ENCODE measurements at places on chromosomes 6 and 20.

- no peak for DNase-seq
These were observed 323.1 kb downstream of the TPBG start for GRCh38 chr6:82686719-82687118.

DNA sequence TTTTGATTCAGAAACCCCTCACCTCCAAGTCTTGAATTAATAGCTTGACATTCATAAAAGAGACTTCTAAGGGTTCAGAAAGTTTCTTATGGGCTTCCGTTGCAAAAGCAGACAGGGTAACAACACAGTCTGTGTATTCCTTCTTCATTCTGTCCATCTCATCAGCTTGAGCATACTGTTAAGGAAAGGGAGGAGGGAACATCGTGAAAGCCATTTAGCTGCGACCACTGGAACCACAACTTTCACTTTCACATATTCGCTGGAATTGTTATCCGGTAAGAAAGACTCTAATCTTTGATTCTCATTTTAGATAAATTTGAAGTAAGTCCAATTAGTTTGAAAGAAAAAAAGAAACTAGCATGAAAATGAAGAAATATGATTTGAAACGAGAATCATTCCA lies 174.4 kb downstream of the SYNE1 start:
- no peak for DNase-seq

- DNase-seq, result no peak
These were observed 41.2 kb downstream of the NR2E1 start for GRCh38 chr6:108207013-108207412.

DNA sequence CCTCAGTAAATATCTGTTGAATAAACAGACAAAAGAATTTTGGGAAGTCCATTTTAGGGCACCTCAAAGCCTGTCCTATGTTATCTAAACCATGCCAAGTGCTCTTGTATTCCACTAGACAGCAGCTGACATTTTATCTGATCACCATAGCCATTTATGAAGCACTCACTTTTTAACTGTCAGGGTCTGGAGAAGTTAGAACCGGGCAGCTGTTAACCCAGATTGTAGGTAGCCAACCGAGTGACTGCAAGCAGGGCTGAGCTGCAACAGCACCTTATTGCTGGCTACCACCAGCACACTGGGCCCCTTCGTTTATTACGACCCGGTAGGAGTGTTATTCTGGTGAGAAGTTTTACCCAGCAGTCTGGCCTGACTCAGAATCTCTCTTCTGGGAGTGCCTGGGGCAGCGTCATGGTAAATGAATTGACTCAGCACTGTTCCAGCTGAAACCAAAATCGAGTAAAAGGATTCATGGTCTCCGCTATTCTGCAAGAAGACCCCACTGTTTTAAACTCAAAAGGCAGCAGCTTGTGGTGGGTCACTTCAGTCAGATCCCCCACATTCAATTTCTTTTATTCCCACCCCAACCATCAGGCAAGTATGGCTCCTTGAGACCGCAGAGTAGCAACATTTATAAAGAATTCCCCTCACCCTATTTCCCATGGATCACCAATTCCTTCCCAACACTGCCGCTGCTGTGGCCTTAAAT lies 1.7 kb downstream of the UBE2V1 start:
- no peak for DNase-seq

DNA sequence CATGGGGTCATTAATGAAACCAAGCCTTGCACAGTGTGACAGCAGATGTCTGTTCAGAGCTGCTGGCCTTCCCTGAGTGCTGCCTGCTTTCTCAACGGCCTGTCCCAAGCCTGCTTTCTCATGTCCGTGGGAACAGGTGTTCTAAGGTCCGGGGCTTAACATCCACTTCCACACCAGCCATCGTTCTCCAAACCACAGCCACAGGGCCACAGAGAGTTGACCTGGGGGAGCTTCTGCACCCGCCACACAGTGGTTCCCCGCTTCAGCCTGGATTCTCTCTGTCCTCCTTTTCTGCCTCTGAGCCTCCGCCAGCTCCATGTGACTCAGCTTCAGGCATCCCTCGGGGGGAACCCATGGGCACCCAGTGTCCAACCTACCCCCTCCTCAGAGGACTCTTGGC lies 26.9 kb upstream of the PPP1R3G start:
- DNase-seq, result no peak

- no peak for DNase-seq
These were observed 241.5 kb downstream of the NRN1 start for GRCh38 chr6:5765141-5765760.

DNA sequence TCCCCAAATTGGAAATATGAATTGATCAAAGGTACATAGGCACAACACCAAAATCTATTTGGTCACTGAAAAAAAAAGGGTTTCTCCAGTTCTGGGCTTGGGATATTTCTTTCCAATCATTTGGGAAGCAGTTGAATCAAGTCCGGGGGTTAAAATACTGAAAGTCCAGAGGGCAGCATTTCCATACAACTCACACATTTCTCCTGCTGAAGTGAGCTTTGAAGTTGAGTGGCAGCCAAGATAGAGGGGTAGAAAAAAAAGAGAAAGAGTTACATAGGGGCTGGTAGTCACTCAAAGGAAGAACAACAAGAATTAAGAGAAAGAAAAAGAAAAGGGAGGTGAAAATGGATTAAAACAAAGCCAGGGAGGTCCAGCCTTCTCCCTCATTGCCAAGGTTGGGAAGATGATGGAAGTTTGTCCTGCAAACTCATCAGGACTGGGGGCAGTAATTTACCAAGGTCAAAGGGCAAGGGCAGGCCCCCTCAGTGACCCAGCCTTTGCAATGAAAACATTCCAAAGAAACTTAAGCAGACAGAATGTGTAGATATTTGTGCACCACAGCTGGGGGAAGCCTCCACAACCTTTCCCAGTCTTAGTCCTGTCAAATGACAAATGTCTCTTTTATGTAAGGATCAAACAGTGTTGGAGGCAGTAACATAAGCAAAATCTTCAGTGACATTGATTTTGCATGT lies 525.3 kb upstream of the JARID2 start:
- no peak for DNase-seq

DNA sequence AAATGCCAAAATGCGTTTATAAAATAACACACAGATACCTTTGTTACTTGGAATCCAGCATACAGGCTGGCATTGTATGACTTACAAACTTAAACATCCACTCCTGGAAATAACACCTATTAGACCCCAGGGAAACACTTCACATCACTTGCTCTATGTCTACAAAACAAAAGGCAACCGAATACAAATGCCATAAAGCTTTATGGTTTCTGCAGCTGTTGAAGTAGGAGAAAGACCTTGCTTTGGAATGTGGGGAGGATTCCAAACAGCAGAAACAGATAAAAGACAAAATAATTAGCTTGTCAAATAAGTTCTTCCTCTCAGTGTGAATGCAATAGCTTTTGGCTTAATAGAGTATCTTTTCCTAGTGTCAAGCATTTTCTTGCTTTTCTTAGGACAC lies 9.8 kb upstream of the AMD1 start:
- DNase-seq, result no peak

DNA sequence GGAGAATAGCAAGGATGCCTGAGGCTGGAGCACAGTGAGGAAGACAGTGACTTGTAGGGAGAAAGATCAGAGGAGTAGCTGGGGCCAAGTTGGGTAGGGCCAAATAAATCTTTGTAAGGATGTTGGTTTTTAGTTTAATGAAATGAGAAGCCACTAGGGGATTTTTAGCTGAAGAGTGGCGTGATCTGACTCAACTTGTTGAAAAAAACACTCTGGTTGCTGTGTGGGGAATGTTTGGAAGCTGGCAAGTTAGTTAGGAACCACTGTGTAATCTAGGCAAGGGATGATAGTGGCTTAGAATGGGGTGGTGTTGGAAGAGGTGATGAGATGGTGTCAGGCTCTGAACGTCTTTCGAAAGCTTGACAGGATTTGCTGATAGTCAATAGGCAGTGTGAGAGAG lies 176.1 kb upstream of the HDDC2 start:
- DNase-seq, result no peak

- no peak for DNase-seq
These were observed 63.5 kb downstream of the LRFN2 start for GRCh38 chr6:40523505-40524172.

DNA sequence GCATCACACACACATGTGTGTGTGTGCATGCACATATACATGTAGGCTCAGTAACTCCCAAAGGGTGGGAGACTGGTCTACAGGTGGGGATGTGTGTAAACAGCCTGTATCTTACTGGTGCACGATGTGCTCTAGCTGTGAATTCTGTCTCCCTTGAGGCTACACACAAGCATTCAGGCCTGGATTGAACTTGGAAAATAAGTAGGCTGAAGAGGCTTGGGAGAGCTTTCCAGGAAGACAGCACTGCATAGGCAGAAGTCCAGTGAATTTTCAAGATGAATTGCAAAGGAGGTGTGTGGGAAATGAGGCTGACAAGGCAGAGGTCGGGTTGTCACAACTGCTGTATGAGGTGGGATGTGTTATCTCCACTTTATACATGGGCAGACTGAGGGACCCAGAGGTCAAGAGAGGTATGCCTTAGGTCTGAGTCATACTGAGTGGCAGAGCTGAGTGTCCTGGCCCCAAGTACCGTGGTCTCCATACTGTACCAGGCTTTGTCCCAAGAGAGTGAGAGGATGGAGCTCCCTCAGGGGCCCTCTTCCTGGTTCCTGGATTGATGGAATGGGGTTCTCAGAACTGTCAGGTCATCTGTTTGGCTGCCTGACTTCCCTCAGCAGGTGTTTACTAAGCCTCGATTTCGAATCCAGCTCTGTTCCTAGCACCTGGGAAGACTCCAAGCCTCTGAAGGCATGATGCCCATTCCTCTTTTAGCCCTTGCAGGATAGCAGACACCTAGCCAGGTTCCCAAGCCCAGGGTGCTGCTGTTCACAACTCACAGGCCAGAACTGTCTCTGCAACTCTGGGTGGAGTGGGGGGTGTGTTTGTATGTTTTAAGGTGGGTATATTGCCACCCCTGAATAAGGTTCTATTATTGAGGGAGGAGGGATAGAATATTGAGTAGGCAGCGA lies 14.4 kb downstream of the SNPH start:
- DNase-seq, result no peak

GRCh38 chr6:111589366-111589765 lies 16.3 kb downstream of the TRAF3IP2 start:
- DNase-seq, result no peak

DNA sequence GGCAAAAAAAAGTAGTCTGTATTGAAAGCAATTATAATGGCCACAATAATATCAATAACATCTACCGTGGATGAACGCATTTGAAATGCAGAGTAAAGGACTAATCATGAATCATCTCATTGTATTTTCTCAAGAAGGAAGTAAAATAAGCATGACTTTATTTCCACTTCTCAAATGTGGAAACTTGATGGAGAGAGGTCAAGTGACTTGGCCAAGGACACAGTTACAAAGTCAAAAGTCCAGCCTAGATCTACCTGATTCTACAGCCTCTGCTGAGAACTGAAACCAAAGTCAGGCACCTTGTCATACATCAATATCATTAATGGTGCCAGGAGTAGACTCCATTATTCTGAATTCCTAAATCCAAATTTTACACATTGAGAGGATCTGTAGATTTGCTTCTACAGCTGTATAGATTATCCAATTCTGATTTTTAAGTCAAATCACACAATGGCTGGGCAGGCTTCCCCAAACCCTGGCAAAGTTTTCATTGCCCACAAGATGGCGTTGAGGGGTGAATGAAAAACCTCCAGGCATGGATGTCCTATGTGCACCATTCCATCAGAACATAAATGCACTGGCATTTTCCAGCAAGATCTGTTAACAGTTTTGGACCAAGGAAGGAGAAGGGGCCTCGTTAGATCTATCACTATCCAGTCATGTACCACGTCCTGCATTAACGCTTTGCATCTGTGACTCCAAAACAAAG lies 423.1 kb downstream of the MAFB start:
- no peak for DNase-seq

- no peak for DNase-seq
These were observed 164.7 kb upstream of the CHD6 start for GRCh38 chr20:41782730-41783406.

GRCh38 chr6:24915641-24916040 lies 20.1 kb downstream of the RIPOR2 start:
- DNase-seq, result no peak

GRCh38 chr20:46746956-46747526 lies 37.6 kb downstream of the SLC2A10 start:
- no peak for DNase-seq

GRCh38 chr6:107564589-107564951 lies 74.7 kb downstream of the SOBP start:
- no peak for DNase-seq

DNA sequence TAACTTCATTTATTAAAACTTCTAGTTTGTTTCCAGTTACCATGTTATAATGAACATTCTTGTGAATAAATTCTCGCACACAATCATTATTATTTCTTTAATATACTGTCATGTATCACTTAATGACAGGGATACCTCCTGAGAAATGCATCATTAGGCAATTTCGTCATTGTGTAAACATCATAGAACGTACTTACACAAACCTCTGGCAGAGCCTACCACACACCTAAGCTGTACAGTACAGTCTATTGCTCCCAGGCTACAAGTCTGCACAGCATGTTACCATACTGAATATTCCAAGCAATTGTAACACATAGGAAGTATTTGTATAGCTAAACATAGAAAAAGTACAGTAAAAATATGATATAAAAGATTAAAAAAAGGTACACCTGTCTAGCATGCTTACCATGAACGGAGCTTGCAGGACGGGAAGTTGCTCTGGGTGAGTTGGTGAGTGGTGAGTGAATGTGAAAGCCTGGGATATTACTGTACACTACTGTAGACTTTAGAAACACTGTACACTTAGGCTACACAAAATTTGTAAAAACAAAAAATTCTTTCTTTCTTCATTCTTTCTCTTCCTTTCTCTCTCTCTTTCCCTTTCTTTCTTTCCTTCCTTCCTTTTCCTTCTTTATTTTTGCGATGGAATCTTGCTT lies 268.2 kb upstream of the SOX4 start:
- no peak for DNase-seq

- no peak for DNase-seq
These were observed 44.0 kb downstream of the STX11 start for GRCh38 chr6:144194293-144194810.

DNA sequence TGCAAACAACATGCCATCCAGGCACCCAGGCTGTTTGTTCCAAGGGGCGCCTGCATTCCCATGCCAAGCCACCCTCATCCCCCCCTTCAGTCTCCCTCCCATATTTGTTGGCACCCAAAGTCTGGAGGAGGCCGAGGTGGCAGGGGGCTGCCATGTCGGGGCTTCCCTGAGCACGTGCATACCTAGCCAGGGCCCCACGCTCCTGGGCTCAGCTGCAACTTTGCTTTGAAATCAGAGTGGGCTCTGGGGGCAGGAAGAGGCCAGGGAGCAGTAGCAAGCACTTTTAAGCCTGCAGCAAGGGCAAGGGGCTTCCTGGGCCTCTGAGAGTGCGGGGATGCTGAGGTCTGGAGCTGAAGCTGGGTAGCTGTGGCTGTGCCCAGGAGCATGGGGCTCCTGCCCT lies 655.9 kb upstream of the EYS start:
- DNase-seq, result no peak

- no peak for DNase-seq
These were observed 11.1 kb downstream of the LAMA5 start for GRCh38 chr20:62355878-62356588.

- no peak for DNase-seq
These were observed 7.0 kb upstream of the NFATC2 start for GRCh38 chr20:51549474-51549873.

- DNase-seq, result no peak
These were observed 56.0 kb upstream of the SUPT3H start for GRCh38 chr6:45433533-45434380.

- no peak for DNase-seq
These were observed 212.4 kb upstream of the LRFN2 start for GRCh38 chr6:40799296-40800140.
